Activated CD4-positive, alpha-beta T cell treated with anti-CD3 and anti-CD28 coated beads, Interleukin-2, amount 10 ng/mL, durations not matched to agents 7 days and 5 days (primary cell): ENCODE measurements at places on chromosomes 7 and 10. TPM values are rescaled to one million over a fixed set of nuclear protein-coding genes. Genes with fewer than 3 reads are reported as not detected.

DNA sequence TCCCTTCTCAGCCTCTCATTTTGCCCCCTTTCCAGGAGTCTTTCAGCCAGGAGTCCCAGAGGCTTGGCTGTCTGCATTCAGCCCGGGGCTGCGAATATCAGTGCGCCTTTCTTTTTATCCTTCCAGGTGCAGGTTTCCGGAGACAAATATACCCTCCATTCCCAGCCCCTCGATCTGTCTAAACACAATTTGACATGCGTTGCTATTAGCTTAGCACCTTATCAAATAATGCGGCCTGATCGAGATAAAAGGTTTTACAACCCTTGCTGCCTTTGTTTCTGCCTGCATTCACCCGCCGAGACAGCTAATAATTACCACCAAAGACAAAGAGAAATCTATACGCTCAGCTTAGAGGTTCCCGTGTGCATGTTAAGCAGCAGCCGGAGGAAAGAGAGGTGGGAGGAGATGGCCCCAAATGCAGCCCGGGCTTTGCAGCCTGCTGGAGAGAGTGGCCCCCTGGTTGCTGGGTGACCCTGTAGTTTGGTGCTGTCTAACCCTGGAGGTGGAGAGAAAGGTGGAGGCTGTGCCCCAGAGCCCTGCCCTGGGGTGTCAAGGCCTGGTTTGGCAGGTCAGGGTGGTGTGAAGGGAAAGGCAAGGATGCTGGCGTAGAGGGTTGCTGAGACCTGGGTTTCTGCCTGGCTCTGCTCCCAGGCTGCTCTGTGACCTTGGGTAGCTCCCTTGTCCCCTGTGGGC lies 185.3 kb downstream of the RPS24 start:
- no peak for DNase-seq

DNA sequence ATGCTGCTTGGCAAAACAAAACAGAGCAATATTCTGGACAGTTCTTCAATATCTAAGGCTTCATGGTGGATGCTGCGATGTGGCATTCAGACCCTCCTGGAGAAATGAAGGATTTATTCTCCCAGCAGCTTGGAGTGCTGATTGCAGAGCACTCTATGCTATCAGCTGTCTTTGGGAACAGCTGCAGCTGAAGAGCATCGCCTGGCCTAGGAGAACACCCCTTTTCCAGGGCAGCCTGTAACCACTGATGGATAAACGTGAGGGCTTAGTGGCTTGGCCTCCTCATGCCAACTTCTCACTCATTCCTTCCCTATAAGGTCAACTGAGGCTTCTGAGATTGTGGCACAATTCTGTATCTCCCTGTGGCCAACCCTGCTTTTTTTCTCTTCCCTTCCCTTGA lies 638.1 kb upstream of the CNTNAP2 start:
- DNase-seq = no peak

GRCh38 chr7:144468990-144469732 lies 65.7 kb upstream of the NOBOX start:
- DNase-seq = no peak

DNA sequence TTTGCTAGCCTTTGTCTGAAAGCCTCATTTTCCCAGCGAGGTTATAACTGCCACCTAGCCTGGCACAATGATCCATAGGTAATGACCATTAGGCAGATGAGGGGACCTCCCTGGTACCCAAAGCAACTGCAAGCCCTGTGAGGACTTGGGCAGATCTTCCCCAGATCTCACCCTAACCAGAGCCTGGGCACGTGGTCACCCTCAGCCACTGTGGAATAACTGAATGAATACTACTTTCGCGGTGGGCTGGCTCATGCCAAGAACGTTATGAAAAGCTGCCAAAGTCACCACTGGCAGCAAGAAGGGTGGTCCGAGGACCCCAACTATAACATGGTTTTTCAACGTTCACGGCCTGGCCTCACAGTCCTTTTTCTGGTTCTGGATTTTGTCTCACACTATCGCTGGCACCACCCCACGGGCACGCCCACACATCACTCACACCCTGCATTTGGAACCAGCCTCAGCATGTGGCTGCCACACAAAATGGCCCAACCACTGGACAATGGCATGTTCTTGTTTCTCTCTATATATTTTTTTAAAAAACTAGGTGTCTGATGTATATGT lies 3.4 kb downstream of the PRKAG2 start:
- no peak for DNase-seq

GRCh38 chr7:53209129-53209528 lies 173.7 kb downstream of the POM121L12 start:
- DNase-seq = no peak

DNA sequence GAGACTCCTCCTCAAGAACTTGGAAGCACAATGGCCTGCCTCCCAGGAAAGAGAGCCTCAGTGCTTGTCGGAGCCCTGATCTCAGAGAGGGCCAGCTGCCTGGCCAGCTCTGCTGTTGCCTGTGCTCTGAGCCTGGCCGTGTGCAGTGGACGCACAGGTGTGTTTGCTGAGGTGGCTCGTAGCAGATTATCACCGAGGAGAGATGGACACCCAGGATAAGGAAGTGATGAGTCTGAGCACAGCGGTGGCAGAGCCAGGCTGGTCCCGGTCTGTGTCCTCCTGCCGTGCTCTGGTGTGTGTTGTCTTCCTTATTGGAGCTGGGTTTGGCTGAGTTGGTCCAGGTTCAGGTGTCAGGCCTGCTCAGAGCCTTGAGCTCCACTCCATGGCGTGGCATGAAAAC lies 208.5 kb downstream of the EBF3 start:
- peak; percentile 3 for DNase-seq

GRCh38 chr7:20188567-20188966 lies 28.6 kb downstream of the MACC1 start:
- DNase-seq = no peak

SDHAF3 gene
- 15.1 TPM for total RNA-seq

P4HA1 gene
- total RNA-seq = 32.9 TPM

TRIM50 gene
- total RNA-seq = not detected

DPYSL4 gene
- 1.2 TPM for total RNA-seq

DGKI gene
- total RNA-seq = 0.25 TPM

METTL27 gene
- 1.9 TPM for total RNA-seq
